ENCODE measurements at places on chromosomes 3 and 15.

- DNase-seq = no peak
These were observed 254.3 kb upstream of the CHRNA7 start for GRCh38 chr15:31776039-31776438.

GRCh38 chr15:49023354-49023753 lies 22.9 kb downstream of the SECISBP2L start:
- no peak for DNase-seq

DNA sequence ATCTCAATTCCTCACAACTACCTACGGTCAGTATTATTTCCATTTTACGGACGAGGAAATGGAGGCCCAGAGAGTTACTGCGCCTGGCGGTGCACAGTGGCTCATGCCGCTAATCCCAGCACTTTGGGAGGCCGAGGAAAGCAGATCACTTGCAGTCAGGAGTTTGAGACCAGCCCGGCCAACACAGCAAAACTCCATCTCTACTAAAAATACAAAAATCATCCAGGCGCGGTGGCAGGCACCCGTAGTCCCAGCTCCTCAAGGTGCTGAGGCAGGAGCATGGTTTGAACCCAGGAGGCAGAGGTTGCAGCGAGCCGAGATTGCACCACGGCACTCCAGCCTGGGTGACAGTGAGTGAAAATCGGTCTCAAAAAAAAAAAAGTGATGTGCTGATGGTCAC lies 187.3 kb downstream of the XXYLT1 start:
- DNase-seq = no peak

DNA sequence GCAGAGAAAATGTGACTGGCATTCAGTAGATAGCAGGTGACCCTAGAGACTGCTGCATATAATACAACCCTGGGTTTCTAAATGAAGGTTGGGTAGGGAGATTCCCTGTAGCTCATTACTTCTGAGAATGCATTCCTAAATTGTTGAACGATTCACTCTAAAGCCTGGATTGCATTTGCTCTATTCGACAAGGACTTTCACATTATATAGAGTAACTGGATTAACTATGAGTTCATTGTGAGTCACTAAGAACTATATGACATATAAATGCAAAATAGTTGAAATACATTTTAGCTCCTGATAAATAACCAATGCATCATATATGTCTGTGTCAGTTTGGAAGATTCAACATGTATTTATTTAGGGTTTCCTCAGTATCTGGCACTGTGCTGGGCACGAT lies 294.7 kb upstream of the CCDC54 start:
- DNase-seq = no peak

DNA sequence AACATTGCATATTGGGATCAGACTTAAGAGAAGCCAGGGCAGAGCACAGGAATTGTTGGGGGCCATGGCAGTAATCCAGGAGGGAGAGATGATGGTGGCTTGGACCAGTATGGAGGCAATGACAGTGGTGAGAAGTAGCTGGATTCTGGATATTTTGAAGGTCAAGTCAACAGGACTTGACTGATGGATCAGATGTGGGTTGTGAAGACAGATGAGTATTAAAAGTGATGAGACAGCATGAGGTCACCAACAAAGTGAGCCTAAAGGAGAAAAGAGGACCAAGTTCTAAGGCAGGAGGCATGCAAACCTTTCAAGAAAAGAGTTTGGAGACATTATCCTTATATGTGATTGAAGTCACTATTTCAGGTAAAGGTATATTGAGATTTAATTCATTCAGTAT lies 56.6 kb upstream of the TIPARP start:
- DNase-seq = no peak

- no peak for DNase-seq
These were observed 13.9 kb downstream of the ARHGEF3 start for GRCh38 chr3:56787784-56788256.

DNA sequence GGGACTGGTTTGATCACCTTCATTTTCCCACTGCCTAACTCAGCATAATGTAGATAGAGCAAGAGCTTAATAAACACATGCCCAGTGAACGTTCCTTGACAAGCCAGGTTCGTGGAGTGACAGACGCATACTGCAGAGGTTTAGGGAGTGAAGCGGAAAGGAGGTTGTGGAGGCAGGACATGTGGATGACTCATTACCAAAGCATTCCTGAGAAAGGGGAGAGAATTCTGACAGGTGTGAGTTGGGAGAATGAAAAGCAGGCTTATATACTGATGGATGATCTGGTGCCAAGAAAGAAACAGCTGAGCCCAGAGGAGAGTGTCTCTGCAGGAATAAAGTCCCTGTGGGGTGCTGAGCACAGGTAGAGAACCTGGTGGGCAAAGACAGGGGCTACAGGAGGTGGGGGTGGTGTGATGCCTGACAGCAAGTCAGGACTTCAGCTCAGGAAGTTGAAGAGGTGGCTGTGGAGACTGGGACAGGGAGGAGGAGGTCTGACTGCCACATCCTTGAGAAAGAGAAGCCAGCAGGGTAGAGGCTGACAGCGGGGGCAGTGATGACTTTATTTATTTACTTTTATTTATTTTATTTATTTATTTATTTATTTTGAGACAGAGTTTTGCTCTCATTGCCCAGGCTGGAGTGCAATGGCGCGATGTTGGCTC lies 2.4 kb upstream of the RPL29 start:
- no peak for DNase-seq

GRCh38 chr15:64895285-64896065 lies 16.2 kb upstream of the ANKDD1A start:
- peak; percentile 53 for DNase-seq

- DNase-seq = no peak
These were observed 140.4 kb upstream of the CCDC54 start for GRCh38 chr3:107236655-107237337.

GRCh38 chr3:120767106-120767505 lies 24.6 kb downstream of the GTF2E1 start:
- no peak for DNase-seq

- no peak for DNase-seq
These were observed 856.1 kb downstream of the SI start for GRCh38 chr3:164222197-164222596.

GRCh38 chr3:134685929-134686802 lies 35.3 kb upstream of the KY start:
- DNase-seq = no peak

DNA sequence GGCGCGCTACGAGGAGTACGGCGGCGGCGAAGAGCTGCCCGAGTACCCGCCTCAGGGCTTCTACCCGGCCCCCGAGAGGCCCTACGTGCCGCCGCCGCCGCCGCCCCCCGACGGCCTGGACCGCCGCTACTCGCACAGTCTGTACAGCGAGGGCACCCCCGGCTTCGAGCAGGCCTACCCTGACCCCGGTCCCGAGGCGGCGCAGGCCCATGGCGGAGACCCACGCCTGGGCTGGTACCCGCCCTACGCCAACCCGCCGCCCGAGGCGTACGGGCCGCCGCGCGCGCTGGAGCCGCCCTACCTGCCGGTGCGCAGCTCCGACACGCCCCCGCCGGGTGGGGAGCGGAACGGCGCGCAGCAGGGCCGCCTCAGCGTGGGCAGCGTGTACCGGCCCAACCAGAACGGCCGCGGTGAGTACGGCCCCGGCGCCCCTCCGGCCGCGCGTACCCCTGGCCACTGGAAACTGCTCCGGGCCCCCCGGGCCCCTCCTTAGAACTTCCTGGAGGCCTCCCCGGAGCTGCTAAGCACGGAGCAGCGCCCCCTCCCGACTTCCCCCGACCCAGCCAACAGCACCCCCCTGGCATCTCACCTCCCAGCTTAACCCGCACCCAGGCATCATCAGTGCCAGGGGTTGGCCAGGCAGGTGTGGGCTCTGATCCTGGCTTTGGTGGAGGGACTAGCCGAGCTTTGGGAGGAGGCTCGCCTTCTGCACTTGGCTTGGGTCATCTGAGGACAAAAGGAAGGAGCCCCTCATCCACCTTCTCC lies 1.4 kb downstream of the LOXL1 start:
- peak; percentile 50 for DNase-seq

DNA sequence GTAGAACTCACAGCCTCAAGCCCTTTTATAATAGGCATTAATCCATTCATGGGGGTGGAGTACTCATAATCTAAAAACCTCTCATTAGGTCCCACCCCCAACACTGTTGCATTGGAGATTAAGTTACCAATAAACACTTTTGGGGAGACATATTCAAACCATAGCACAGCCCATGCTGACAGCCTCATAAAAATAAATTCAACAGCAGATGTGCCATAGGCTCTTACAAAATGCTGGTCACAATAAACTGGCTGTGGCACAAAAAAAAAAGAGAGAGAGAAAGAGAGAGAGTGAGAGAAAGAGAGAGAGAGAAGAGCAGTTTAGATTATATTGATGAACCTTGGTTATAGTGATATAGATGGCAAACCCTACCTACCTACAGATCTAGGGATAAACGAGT lies 1000.9 kb downstream of the TUSC7 start:
- DNase-seq = no peak

DNA sequence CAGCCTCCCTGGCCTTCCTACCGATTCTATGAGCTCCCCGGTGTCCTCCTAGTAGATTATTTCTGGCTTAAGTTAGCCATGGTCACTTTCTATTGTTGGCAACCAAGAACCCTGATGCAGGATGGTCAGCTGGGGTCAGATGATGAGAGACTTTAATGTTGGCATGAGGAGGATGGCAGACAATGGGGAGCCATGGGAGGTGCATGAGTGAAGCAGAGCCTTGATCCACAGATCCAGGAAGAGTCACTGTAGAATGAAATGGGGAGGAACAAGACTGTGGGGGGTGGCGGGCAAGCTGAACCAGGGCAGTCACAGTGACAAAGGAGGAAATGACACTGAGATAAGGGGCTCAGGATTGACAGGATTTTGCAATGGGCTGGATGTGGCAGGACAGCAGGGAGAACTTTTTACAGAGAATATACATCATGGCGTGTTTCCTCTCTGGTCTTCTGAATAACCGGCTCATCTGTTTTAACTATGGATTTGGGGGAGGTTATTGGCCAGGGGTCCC lies 60.9 kb downstream of the RPLP1 start:
- DNase-seq = no peak

- DNase-seq = no peak
These were observed 6.8 kb downstream of the PLA2G4F start for GRCh38 chr15:42149493-42150218.

DNA sequence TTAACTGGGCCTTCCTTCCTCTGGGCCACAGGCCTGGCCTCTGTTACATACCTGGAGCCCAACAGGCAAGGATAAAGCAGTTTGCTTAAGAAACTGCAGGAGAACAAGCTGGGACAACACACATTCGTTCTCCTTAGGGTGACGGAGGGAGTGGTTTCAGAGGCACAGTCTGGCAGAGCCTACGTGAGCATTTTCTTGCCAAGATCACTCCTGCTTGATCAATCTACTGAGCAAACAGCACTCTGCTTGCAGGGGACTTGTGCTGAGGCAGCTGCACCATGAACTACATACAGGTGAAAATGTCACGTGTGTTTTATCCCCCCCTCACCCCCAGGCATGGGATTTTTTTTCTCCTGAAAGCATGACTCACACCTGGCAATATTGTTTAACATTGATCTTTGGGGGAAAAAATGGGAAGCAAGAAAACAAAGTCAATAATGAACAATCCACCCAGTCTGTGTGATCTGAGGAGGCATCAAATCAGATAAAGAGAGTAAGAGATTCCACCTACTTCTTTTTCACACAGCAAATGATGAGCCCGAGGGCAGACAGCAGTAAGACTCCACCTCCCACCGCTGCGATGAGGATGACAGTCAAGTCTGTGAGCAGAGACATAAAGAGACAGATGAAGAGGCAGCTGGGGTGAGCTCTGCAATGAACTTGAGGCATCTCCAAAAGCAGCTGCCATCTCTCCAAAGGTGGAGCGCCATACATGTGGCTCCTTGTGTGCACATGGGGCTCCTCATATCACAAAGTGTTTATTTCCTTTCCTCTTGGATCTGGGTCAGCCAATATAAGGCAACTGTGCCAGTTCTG lies 57.4 kb downstream of the CDCP1 start:
- DNase-seq = no peak

GRCh38 chr3:17901893-17902292 lies 159.5 kb upstream of the TBC1D5 start:
- no peak for DNase-seq

- no peak for DNase-seq
These were observed 38.8 kb downstream of the PTPRG start for GRCh38 chr3:61600195-61600594.

DNA sequence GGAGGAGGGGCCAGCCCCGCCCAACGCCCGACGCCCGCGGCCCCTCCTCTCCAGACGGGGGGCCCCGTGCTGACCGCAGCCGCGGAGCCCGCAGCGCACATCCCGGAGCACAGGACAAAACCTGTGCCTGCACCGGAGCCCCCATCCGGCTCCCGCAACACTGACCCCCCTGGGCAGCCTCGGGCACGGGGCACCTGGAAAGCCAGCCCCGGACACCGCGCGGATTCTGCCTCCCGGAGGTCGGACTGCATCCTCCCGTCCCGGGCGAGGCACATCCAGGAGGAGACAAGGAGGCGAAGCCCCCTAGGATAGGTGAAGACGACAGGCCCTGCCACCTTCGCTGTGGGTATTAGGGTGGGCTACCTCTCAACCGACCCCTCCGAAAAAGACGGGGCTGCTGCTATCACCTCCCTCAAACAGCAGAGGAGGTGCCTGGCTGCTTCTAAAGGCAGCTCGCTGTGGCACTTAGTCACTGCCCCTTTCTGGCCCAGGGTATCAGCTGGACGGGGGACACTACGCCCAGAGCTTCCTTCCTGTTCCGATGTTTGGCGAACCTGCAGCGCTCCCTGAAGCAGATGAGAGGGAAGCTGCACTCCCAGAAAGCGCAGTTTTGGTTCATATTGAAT lies 10.6 kb downstream of the XXYLT1 start:
- no peak for DNase-seq

DNA sequence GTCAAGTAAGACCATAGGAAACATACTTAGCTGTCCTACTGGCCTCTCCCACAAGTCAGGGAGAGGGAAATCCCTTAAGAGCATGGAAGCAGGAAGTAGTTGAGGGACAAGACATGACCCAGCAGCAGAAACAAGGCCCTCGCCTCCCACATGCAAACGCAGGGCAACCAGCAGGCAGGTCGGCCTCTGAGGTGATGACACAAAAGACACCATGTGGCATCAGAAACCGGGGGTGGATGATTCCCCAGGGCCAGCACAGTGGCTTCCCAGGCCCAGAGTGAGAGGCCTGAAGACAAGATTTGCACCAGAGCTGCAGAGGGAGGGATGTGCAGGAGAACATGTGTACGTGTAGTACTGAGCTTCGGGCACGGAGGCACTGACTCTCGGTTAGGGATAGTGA lies 26.3 kb downstream of the PXYLP1 start:
- no peak for DNase-seq

All from GM19239 (cell line).